ENCODE measurements at places on chromosomes 11 and 22. TPM values are rescaled to one million over a fixed set of nuclear protein-coding genes. Genes with fewer than 3 reads are reported as not detected.

The CD6 gene
- not detected for total RNA-seq

The INCENP gene
- 56.2 TPM for total RNA-seq

The OR8D4 gene
- total RNA-seq: not detected

DNA sequence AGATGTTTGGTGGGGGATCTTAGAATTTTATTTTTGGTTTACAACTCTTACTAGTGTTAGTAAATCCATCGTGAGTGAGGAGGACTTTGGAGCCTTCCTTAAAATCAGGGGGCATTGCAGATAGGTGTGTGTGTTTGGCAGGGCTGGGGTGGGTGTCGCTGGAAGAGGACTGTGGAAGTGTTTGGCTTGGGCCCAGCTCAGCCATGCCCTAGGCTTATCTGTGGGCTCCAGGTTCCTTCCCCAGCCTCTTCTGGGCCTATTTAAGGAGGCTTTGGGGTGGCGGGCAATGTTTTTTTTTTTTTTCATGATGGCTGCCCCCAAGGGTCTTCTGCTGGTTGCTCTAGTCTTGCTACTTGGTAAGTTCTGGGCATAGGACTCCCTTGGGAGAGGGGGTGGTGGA is 22.1 kb downstream of the MTFP1 start:
- DNase-seq: no peak

- peaks cover 51% of the 10 kb centered on the region for H3K27me3 ChIP-seq
- no peaks in the 10 kb centered on the region for H3K4me1 ChIP-seq
- H3K36me3 ChIP-seq: no peaks in the 10 kb centered on the region
- no peak overlapping the region for H3K4me3 ChIP-seq
- H3K27ac ChIP-seq: no peak overlapping the region
These were observed 27.5 kb downstream of the DSCAML1 start for GRCh38 chr11:117769533-117769932.

DNA sequence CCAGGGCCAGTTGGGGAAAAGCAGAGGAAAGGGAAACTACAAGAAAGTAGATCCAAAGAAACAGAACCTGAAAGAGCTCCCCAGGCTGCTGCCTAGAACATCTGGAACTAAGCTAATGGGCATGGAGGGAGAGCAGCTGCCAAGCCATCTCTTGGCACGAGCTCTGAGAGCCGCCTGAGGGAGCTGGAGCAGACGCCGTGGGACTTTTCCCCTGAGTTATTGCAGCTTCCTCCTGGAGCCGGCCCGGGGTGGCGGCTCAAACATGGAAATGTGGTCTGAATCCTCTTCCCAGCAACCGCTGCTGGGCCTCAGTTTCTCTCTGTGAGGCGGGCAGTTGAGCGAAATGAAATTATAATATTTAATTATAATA is 41.8 kb downstream of the LIF start:
- DNase-seq: peak; percentile 89
- no peaks in the 10 kb centered on the region for H3K36me3 ChIP-seq
- peaks cover 42% of the 10 kb centered on the region for H3K4me1 ChIP-seq
- H3K4me3 ChIP-seq: no peak overlapping the region
- H3K27me3 ChIP-seq: no peaks in the 10 kb centered on the region
- H3K27ac ChIP-seq: peak overlapping the region; percentile 42

GRCh38 chr22:42091455-42091782 is 847 bp upstream of the NDUFA6 start:
- peaks cover 10% of the 10 kb centered on the region for H3K4me1 ChIP-seq
- H3K27ac ChIP-seq: peak overlapping the region; percentile 99
- peak overlapping the region; percentile 96 for H3K4me3 ChIP-seq
- H3K36me3 ChIP-seq: peaks cover 36% of the 10 kb centered on the region

- no peak overlapping the region for H3K27ac ChIP-seq
- H3K27me3 ChIP-seq: no peaks in the 10 kb centered on the region
- peaks cover 40% of the 10 kb centered on the region for H3K36me3 ChIP-seq
- peaks cover 12% of the 10 kb centered on the region for H3K4me1 ChIP-seq
- peak overlapping the region; percentile 95 for H3K4me3 ChIP-seq
- DNase-seq: peak; percentile 51
These were observed 1.9 kb downstream of the RPLP2 start for GRCh38 chr11:811446-812245.

DNA sequence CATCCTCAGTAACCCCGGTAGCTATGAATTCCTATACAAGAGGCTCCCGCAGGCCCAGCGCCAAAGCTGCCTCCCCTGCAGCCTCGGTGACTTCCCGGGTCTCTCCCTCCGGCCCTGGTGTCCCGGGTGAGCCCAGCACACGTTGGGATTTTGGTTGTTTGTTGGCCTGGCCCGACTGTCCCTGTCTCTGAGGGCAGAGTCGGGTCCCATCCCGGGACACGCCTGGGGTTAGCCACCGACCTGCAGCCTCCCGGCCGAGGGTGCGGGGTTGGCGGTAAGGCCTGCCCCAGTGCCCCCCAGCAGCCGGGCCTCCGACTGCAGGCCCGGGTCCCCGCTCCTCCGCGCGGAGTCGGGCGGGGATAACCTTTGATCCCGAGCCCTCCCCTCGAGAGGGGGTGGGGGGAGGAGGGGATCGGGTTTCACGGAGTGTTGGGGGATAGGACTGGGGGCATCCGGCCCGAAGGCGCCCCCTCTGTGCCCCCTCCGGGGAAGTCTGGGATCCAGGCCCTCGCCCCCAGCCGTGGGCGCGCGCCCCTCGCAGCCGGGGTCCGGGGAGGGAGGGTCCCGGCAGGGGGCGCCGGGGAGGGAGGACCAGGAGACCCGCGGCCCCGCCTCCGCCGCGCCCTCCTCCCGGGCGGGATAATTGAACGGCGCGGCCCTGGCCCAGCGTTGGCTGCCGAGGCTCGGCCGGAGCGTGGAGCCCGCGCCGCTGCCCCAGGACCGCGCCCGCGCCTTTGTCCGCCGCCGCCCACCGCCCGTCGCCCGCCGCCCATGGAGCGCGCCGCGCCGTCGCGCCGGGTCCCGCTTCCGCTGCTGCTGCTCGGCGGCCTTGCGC is at the start of gene FBLN1:
TSS of gene FBLN1 (plus strand) at position 669 of the 835 bp plus-strand sequence. CDS start at position 772, 103 bp downstream.
- peak; percentile 52 for DNase-seq
- H3K4me1 ChIP-seq: peaks cover 13% of the 10 kb centered on the region
- peak within 1 kb of the TSS; percentile 86 for H3K27ac ChIP-seq
- H3K36me3 ChIP-seq: peaks cover 12% of the 10 kb centered on the region
- H3K27me3 ChIP-seq: no peaks in the 10 kb centered on the region

DNA sequence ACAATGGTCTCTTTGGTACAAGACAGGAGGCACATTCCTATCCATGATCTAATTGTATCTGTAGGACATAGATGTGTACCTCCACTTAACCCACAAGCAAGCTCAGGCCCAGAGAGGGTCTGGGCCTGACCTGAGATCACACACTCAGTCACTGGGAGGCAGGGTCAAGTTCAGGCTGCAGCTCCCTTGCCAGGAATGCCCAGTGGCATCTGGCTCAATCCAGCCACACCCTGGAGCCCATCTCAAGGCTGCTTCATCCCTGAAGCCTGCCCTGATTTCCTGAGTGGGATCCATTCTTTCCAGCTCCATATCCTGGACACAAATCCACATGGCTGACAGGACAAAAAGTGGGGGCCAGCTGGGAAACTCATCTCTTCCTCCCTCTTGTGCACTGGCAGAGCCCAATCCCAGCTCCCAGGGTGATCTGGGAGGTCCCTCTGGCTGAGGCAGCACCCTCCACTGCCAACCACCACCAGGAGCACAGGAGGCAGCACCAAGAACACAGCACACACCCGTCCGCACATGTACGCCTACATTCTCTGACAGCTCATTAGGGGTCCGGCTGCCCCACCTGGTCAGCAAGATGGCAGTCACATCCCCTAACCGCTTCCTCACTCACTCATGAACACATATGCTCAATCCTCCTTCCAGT is 39.2 kb upstream of the KLHL35 start:
- no peak overlapping the region for H3K27ac ChIP-seq
- H3K4me1 ChIP-seq: no peaks in the 10 kb centered on the region
- H3K36me3 ChIP-seq: no peaks in the 10 kb centered on the region
- DNase-seq: no peak
- no peaks in the 10 kb centered on the region for H3K27me3 ChIP-seq

GRCh38 chr11:96506953-96507354 is 117.1 kb downstream of the JRKL start:
- H3K4me1 ChIP-seq: no peaks in the 10 kb centered on the region
- no peak overlapping the region for H3K4me3 ChIP-seq
- peaks cover 14% of the 10 kb centered on the region for H3K27me3 ChIP-seq
- no peak overlapping the region for H3K27ac ChIP-seq
- H3K36me3 ChIP-seq: no peaks in the 10 kb centered on the region

DNA sequence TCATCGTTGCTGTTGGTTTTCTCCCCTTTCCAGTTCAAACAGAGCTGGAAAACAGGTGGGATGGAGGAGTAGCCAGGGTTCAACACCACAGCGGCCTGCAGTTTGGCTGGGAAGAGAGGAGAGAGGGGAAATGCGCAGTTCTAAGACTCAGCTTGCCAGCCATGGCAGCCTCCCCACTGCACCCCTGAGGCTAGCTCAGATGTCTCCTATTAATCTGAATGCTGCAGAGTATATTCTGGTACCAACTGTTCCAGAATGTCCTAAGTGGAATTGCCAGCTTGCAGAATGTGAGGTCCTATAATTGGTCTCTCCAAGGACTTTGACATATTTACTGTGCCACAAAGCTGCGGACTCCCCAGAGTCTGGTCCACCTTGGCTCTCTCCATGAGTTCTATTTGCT is 32.0 kb downstream of the NEFH start:
- no peaks in the 10 kb centered on the region for H3K27me3 ChIP-seq
- no peak for DNase-seq
- H3K4me1 ChIP-seq: no peaks in the 10 kb centered on the region
- H3K36me3 ChIP-seq: peaks cover 69% of the 10 kb centered on the region
- H3K4me3 ChIP-seq: no peak overlapping the region

Data from MCF 10A (cell line).